ENCODE measurements at places on chromosomes 1 and 21.

DNA sequence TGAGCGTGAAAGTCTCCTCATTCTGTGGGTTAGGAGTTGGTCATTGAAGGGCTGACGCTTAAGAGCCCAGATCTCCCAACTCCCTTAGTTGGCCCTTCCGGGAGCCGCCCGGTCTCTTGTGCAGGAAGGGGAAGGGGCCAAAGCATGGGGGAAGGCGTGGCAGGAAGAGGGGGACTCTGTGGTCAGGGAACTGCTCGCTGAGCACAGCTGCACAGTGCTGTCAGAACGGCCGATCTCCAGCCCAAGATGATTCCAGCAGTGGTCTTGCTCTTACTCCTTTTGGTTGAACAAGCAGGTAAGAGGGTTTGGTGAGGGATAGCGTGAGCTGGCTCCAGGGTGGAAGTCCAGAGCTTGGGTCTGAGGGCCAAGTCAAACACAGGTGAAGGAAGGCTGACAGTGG is at the start of gene FCER1G:
Gene FCER1G, plus strand, starts transcription at position 220 of the 400 bp plus-strand sequence. Its CDS starts 27 bp downstream, at position 247.
- DNase-seq = no peak
- no peaks in the 10 kb centered on the region for H3K27me3 ChIP-seq
- peak within 1 kb of the TSS; percentile 26 for H3K4me3 ChIP-seq
- peaks cover 48% of the 10 kb centered on the region for H3K36me3 ChIP-seq
- H3K27ac ChIP-seq = peak within 1 kb of the TSS; percentile 3
- H3K4me1 ChIP-seq = peaks cover 25% of the 10 kb centered on the region

DNA sequence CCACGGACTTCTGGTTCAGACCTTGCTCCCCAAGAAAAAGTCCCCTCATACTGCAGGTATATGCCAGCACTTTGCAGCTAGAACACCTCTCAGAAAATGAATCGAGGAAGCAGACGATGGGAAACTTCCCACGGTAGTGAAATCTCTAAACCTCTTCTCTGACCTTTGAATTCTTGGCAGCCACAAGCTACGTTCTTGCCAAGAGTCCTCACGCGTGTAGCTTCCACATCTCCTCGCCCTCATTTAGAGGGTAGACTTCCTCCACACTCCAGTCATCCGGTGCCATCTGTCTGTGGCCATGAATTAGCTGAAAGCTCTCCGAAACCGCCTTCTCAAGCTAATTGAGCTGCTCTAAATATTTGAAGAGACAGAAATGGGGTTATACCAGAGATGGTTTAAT is 127.8 kb downstream of the RGS7 start:
- H3K27me3 ChIP-seq = no peaks in the 10 kb centered on the region
- H3K4me3 ChIP-seq = no peak overlapping the region
- H3K27ac ChIP-seq = no peak overlapping the region
- no peaks in the 10 kb centered on the region for H3K4me1 ChIP-seq
- H3K36me3 ChIP-seq = no peaks in the 10 kb centered on the region
- DNase-seq = no peak

- H3K27ac ChIP-seq = no peak overlapping the region
- H3K36me3 ChIP-seq = peaks cover 78% of the 10 kb centered on the region
- no peaks in the 10 kb centered on the region for H3K4me1 ChIP-seq
These were observed 6.9 kb upstream of the TMEM81 start for GRCh38 chr1:205091043-205091740.

GRCh38 chr1:159968901-159969300 is 14.9 kb upstream of the SLAMF9 start:
- H3K4me3 ChIP-seq = no peak overlapping the region
- no peaks in the 10 kb centered on the region for H3K36me3 ChIP-seq
- H3K27ac ChIP-seq = no peak overlapping the region
- no peak for DNase-seq
- H3K27me3 ChIP-seq = peaks cover 49% of the 10 kb centered on the region

DNA sequence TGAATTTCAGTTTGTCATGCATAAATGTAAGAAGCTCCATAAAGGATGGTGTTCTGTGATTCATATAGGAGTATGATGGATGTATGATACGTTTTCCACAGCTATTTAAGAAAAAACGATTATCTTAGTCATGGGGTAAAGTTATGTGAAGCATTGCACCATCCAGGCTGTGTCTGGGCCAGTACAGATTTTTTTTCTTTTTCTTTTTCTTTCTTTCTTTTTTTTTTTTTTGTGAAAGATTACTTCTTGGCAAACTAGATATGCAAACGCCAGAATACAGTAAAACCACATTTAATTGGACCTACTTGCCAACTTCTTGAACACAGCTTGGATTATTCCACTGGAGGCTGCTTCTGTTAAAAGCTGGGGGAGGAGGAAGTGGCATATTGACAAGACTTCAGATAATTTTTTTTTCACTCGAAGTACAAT is 14.9 kb downstream of the ZBTB18 start:
- peaks cover 8% of the 10 kb centered on the region for H3K27me3 ChIP-seq
- peaks cover 3% of the 10 kb centered on the region for H3K36me3 ChIP-seq
- no peak overlapping the region for H3K4me3 ChIP-seq
- H3K4me1 ChIP-seq = no peaks in the 10 kb centered on the region
- no peak for DNase-seq

DNA sequence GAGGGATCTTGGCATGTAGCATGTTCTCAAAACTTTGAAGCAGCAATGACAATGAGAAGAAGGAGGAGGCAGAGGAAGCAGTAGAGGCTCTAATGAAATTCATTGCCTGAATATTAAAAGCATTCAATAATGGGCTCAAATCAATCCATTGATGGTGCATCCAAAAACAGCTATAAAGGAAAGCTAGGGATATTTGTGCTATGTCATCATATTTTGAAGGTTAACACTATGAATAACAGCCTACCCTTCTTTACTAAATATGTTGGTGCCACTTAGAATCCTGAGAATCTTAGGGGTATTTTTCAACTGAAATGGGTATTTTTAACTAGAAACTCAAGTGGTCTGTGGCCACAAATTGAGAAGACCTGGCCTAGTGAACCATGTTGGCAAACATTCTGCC is 153.7 kb downstream of the SETD4 start:
- H3K4me1 ChIP-seq = no peaks in the 10 kb centered on the region
- H3K27ac ChIP-seq = no peak overlapping the region
- H3K4me3 ChIP-seq = no peak overlapping the region
- no peaks in the 10 kb centered on the region for H3K36me3 ChIP-seq

DNA sequence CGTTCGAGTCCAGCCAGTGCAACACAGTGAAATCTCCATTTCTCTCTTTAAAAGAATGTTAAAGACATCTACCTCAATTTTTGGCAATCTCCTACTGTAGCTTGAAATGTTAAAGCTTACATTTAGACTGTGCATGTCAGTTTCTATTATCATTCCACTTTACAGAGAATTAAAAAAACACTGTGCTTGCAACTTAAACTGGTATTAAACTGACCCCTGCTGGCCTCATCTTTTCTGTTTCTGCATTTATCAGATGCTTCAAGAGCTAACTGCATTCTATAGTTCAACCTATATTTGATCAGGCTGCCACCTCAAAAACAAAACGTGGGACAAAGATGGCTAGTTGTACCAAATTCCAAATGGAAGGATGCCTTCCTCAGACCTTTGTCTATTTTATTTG is 226.5 kb downstream of the SMYD3 start:
- H3K27me3 ChIP-seq = no peaks in the 10 kb centered on the region
- H3K4me1 ChIP-seq = peaks cover 5% of the 10 kb centered on the region
- no peak overlapping the region for H3K27ac ChIP-seq
- DNase-seq = no peak
- H3K36me3 ChIP-seq = no peaks in the 10 kb centered on the region

GRCh38 chr21:42016364-42016985 is 6.3 kb upstream of the ZBTB21 start:
- DNase-seq = no peak
- H3K4me3 ChIP-seq = no peak overlapping the region
- H3K36me3 ChIP-seq = peaks cover 2% of the 10 kb centered on the region
- H3K27ac ChIP-seq = no peak overlapping the region
- H3K27me3 ChIP-seq = peaks cover 23% of the 10 kb centered on the region

GRCh38 chr21:44767834-44768831 is 33.5 kb downstream of the UBE2G2 start:
- no peaks in the 10 kb centered on the region for H3K27me3 ChIP-seq
- H3K27ac ChIP-seq = no peak overlapping the region
- H3K4me3 ChIP-seq = no peak overlapping the region
- H3K4me1 ChIP-seq = peaks cover 12% of the 10 kb centered on the region
- DNase-seq = no peak

DNA sequence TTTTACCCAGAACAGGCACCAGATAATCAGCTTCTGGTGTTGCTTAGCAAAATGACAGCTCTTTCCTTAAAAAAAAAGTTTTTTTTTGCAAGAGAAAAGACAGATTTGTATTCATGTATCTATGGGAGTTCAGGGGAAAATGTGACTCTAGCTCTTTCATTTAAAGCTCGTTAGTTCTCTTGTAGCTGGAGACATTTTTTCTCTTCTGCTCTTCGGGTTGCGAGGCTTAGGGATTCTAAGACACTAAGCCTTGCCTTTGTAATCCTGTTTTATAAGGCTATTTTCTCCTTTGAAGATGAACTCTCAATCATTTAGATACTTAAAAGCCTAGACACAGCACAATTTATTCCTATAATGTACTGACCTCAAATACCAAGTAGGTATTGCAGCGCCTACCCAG is 40.3 kb upstream of the EDARADD start:
- H3K4me3 ChIP-seq = no peak overlapping the region
- H3K4me1 ChIP-seq = no peaks in the 10 kb centered on the region
- no peak for DNase-seq
- peaks cover 2% of the 10 kb centered on the region for H3K36me3 ChIP-seq

DNA sequence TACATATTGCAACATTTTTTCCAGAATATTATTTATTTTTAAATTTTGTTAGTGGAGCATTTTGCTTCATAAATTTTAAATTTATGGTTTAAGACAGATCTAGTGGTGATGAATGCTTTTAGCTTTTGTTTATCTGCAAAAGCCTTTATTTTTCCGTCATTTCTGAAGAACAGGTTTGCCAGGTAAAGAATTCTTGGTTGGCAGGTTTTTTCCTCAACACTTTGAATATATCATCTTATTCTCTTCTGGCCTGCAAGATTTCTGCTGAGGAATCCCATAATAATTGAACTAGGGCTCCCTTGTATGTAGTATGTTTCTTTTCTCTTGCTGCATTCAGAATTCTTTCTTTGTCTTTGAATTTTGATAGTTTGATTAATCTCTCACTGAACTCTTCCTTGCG is 50.8 kb upstream of the SAMD13 start:
- H3K27ac ChIP-seq = no peak overlapping the region
- H3K4me1 ChIP-seq = peaks cover 13% of the 10 kb centered on the region
- DNase-seq = no peak
- H3K4me3 ChIP-seq = no peak overlapping the region

GRCh38 chr1:47983691-47984090 is 13.5 kb downstream of the TRABD2B start:
- peaks cover 75% of the 10 kb centered on the region for H3K27me3 ChIP-seq
- no peak for DNase-seq
- no peaks in the 10 kb centered on the region for H3K4me1 ChIP-seq
- H3K36me3 ChIP-seq = no peaks in the 10 kb centered on the region

DNA sequence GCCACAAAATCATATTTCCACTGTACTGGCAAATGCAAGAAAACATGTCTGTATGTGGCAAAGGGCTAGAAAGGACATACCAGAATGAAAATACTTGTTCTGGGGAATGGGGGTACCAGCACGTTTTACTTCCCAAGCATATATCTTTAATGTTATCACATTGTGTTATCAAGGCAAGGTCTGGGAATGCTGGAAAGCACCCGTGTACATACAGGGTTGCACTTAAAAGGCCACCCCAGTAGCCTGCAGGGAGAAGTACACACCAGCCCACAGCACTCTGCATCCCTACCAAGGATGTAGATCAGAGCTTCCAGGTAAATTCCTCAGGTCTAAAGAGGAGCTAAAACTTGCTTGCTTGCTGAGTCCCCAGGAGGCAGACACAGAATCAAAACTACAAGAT is 381.8 kb downstream of the RRAGC start:
- H3K36me3 ChIP-seq = peaks cover 2% of the 10 kb centered on the region
- peaks cover 88% of the 10 kb centered on the region for H3K27me3 ChIP-seq
- DNase-seq = no peak
- H3K27ac ChIP-seq = no peak overlapping the region

DNA sequence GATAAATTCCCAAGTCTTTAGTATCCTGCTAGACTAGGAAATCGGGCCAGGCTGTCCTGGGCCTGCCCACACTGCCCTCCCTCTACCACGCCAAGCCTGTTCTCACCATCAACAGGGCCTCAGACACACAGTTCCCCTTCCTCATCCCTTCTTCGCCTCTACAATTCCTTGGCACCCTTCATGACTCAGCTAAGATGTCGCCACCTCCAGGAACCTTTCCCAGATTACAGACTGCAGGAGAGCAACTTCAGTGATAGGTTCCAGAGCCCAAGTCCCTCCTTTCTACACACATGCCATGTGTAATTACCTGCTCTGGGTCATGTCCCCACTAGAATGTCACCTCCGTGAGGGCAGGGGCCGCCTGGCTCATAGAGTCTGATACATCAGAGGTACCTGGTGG is 3.3 kb downstream of the RIMS3 start:
- no peak overlapping the region for H3K4me3 ChIP-seq
- DNase-seq = no peak
- no peaks in the 10 kb centered on the region for H3K27me3 ChIP-seq
- no peak overlapping the region for H3K27ac ChIP-seq
- H3K4me1 ChIP-seq = peaks cover 19% of the 10 kb centered on the region

DNA sequence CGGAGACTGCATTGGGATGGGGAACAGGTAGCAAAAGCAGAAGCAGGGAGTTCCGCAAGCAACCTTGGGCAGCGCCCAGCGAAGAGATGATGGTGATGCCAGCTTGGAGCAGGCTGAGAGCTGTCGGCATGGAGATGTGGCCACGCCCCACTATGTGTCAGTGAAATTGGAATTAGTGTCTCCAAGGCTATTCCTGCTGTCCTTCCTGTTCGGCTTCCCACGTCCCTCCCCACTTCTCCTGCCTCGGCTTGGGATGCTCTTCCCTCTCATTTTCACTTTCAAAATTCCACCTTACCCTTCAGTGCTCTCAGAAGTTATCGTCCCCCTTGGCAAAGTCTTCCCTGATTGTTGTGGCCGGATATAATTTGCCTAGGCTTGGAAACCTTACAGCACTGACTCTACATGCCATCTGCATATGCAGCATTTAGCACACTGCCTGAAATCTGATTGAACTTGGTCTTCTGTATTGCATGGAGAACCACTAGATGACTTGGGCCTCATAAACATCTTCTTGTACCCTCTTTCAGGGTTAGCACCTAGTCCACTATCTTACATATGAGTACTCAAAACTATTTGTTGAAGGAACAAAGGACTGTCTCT is 270.7 kb upstream of the RUNX1 start:
- no peaks in the 10 kb centered on the region for H3K36me3 ChIP-seq
- no peak for DNase-seq
- no peak overlapping the region for H3K27ac ChIP-seq
- H3K4me1 ChIP-seq = no peaks in the 10 kb centered on the region
- no peaks in the 10 kb centered on the region for H3K27me3 ChIP-seq

DNA sequence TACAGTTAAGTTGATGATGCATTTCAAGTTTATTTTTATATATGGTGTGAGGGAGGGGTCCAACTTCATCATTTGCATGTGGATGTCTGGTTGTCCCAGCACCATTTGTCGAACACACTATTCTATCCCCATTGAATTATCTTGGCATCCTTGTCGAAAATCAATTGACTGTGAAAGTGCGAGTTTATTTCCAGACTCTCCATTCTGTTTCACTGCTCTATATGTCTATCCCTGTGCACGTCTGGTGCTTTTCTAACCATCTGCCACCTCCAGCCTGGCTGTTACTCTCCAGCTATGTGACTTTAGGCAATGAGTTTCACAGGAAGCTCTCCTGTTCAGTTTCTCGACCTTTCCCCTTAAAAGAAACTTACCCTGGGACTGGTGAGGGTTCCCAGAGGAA is 137.1 kb upstream of the KLHDC7A start:
- H3K4me1 ChIP-seq = no peaks in the 10 kb centered on the region
- DNase-seq = no peak
- no peak overlapping the region for H3K4me3 ChIP-seq
- H3K27ac ChIP-seq = no peak overlapping the region
- H3K36me3 ChIP-seq = peaks cover 1% of the 10 kb centered on the region
